HEK293T (cell line): ENCODE measurements at places on chromosomes 4 and X.

- no peak for DNase-seq
Measured at GRCh38 chrX:68256990-68257389, 176.3 kb downstream of the OPHN1 start.

- no peak for DNase-seq
Measured at GRCh38 chr4:8101213-8102075, 57.2 kb downstream of the ABLIM2 start.

DNA sequence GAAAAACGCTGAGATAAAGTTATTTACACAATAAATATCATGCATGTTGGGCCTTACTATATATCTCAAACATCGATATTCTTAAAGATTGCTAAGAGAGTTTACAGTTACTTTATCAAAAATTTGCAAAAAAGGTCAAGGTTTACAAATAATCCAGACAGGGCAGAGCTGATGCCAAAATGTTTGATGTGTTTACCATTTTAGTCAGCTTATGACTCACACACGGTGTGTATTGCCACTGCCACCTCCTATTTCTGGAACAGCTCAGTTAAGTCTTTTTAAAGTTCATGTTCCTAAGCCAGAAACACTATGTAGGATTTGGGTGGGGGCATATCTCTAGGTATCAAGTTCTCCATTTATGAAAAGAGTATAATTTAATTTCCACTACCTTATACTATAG lies 580.6 kb downstream of the INPP4B start:
- DNase-seq: no peak

GRCh38 chr4:65661471-65661870 lies 8.8 kb downstream of the EPHA5 start:
- DNase-seq: no peak

DNA sequence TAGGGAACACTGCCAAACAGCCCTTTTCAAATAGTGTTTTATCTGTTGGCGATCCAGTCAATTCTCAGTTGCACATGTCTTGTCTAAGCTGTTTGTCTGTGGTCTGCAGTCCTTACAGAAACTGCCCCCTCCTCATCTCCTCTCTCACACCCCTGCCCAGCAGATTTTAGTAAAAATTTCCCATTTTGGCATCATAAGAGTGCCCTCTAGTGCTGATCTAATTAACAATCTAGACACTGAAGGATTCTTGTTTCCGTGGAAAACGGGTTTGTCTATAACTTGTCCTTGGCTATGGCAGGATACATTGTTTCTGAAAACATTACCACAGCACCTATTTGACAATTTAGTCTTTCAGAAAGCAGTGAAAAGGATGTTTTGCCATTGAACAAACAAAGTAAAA lies 227.2 kb upstream of the MBNL3 start:
- no peak for DNase-seq

DNA sequence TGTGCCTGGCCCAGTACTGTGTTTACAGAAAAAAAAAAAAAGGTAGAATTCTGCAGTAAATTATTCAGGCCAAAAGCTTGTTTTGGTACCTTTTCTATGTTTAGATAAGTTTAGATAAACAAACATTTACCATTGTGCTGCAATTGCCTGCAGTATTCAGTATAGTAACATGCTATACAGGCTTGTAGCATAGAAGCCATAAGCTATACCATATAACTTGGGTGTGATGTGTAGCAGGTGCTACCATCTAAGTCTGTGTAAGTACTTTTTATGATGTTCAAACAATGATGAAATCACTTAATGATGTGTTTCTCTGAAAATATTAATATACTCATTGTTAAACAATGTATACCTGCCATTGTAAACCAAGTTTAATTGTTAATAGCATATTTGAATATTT lies 241.6 kb upstream of the HS3ST1 start:
- DNase-seq: no peak

- DNase-seq: no peak
Measured at GRCh38 chrX:130173190-130173895, 1.6 kb downstream of the RAB33A start.

- no peak for DNase-seq
Measured at GRCh38 chr4:69714086-69714485, 46.3 kb downstream of the SULT1B1 start.

DNA sequence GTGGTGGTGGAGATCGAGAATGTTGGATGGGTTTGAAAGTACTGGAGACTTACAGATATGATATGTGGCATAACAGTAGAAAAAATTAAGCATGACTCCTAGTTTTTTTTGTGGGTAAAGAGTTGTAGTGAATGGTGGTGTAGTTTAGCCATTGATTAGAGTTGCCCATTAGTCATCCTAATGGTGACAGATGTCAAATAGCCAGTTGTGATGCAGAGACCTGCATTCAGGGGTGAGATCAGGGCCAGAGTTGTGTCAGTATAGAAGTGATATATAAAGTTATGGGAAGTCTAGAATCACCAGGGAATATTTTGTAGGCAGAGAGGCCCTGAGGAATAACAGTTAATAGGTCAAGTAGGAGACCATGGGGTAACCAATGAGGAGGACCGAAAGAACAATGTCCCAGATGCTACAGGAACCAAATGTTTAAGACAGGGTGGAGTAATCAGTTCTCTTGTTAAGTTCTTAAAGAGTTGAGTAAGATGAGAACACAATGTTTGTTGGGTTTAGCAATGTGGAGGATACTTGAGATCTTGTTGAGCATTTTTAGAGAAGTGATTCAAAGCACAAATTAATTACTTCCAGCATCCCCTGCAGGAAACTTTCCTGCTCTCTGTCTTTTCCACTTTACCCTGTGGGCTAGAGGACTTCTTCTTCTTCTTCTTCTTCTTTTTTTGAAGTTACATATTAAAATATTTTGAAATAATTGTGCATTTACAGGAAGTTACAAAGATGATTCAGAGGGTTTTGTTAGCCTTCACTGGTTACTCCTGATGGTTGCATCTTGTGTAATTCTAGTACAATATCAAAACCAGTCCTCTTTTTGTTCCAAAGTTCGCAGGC lies 13.3 kb downstream of the SGMS2 start:
- DNase-seq: no peak

DNA sequence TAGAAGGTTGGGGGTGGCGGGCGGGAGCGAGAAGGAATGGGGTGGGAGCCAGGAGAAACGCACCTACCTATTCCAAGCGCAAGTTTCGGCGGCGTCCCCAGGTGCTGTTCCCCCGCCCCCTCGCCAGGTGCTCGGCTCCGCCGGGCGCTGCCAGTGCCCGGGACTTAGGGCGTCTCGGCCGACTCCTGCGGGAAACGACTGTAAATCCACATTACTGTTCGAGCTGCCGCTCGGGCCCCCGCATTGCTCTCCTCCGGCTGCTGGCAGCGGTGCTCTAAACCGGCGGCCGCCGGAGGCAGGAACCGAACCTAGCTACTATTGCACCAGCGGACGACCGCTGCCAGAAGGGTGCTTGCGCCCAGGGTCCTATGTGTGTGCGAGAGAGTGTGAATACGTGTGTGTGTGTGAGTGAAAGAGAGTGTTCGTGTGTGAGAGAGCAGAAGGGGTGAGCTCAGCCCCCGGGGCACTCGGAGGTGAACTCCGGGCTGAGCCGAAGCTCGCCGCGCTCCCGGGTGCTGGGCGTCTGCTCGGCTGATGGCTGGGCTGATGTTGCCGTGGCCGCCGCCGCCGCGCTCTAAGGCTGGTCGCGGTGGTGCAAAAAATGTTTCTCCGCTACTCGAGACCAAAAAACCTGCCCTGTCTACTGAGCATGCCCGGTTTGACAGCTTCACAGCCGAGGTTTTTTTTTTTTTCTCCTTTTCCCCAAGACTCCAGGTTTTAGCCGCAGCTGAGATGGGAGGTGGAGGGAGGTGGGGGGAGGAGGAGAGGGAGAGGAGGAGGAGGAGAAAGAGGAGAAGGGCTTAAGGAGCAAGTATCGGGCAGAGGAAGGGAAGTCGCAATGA lies 115.7 kb upstream of the TEX13C start:
- DNase-seq: no peak

DNA sequence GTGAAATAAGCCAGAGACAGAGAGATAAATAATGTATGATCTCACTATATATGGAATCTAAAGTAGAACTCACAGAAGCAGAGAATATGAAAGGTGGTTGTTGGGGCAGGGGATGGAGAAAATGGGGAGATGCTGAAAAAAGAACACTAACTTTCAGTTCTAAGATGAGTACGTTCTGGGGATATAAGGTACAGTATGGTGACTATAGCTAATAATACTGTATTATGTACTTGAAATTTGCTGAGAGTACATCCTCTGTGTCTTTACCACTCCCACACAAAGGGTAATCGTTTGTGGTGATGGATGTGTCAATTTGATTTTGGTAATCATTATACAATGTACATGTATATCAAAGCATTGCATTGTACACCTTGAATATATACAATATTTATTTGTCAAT lies 6.6 kb downstream of the FBXL5 start:
- no peak for DNase-seq

- peak; percentile 37 for DNase-seq
Measured at GRCh38 chr4:118351851-118352827, 664 bp downstream of the PRSS12 start.

DNA sequence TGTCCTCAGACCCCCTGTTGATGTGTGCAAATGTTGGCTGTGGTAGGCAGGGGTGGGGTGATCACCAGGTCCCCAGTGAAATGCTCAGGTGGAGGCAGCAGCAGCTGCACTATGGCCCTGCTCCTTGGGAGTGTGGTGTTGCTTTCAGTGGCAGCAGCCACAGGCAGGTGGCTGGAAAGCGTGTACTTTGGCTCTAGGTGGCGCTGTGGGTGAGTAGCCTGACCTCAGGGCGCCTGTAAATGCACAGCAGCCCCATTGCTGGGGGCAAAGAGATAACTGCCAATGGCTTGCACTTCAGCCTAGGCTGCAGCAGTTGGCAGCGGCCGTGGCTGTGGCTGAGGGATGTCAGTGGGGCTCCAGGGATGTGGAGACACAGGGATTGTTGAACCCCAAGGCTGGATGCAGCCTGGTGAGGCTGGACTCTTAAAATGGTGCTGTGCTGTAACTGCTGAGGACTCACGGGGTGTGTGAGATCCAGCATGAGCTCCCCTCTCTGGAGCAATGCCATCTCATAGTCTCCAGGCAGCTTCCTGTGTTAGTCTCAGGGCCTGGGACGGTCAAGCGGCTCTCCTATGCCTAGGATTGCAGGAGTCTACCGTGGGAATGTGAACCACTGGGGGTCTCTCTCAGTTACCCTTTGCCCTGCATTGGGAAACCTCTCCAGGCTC lies 421.7 kb upstream of the HTR2C start:
- DNase-seq: peak; percentile 54

DNA sequence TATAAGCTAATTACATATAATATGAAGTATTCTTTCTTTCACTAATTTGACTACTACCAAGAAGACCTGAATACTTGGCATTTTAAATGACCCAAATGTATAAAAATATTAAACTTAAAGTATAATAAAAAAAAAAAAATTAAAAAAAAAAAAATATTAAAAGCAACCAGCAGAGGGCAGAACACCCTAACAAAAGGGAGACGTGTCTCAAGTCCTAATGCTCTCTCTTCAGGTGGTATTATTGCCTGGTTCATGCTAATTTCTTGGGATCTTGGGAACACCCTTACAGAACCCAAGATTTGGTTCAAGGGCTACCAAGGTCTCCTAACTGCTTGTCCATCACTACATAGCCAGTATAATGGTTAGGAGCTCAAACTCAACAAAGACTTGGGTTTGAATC lies 754.8 kb downstream of the RAB28 start:
- peak; percentile 28 for DNase-seq

DNA sequence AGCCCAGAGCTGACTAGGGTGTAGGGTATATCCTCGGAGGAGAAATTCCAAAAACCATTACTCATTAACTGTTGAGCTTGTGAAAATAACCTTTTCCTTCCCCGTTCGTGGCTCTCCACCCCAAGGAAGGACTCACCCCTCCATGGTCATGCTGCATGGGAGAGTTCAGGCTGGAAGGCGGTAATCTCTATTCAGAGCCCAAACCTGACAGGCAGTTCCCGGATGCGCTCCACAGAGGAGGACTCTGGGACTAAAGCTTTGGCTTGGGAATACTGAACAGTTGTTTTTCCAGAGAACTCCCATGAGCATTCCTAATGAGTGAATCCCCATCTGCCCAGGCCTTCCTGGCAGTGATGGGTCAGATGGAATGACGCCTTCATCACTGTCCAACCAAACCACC lies 125.4 kb downstream of the BCOR start:
- DNase-seq: no peak

DNA sequence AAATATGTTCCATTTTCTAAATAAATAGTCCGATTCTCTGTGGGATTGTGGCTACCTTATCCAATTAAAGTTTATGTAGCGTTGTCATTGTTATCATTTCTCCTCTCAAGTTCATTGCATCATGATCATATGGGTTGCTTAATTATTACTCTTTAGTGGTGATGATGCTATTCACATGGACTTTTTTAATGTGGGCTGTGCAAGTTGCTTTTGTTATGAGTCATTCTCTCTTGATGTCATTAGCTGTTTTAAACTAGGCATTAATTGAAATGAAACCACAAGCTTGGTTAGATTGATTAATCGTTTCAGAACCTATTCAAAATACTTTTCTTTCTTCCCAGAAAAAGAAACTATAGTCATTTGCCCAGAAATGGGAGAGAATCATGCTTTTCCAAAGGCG lies 38.2 kb downstream of the NHS start:
- DNase-seq: no peak
